ENCODE measurements at places on chromosomes 12 and 14. TPM values are rescaled to one million over a fixed set of nuclear protein-coding genes. Genes with fewer than 3 reads are reported as not detected.

Gene FAM161B
- total RNA-seq = 1.6 TPM

Gene KRT71
- not detected for total RNA-seq

Gene SLC41A2
- 1.3 TPM for total RNA-seq

Gene MYF5
- total RNA-seq = not detected

Gene AKAP6
- total RNA-seq = 4.4 TPM

Gene SLC38A6
- 3.4 TPM for total RNA-seq

Gene NEDD1
- total RNA-seq = 11.2 TPM

Gene TXNRD1
- 8.7 TPM for total RNA-seq

Gene HOXC10
- 0.64 TPM for total RNA-seq

Gene ASPG
- 59.2 TPM for total RNA-seq

Gene SERPINA10
- not detected for total RNA-seq

Gene ATP5F1B
- 674 TPM for total RNA-seq

Gene CYP46A1
- total RNA-seq = not detected

Gene MSI1
- total RNA-seq = 0.28 TPM

Gene KRT78
- total RNA-seq = 291 TPM

Gene RDH12
- total RNA-seq = 30.9 TPM

Gene ARHGEF25
- 1.5 TPM for total RNA-seq

Gene ANKS1B
- 2.8 TPM for total RNA-seq

Gene TBX3
- total RNA-seq = 2.4 TPM

Gene KRT79
- total RNA-seq = 0.32 TPM

Gene NANOG
- 0.52 TPM for total RNA-seq

Gene CCDC197
- not detected for total RNA-seq

Gene AMDHD1
- 0.44 TPM for total RNA-seq

Gene CCT2
- 114 TPM for total RNA-seq

Gene PAX9
- 83.6 TPM for total RNA-seq

Gene ITGB7
- 7.0 TPM for total RNA-seq

Gene DEGS2
- 51.5 TPM for total RNA-seq

Gene BCAT1
- 8.9 TPM for total RNA-seq

Gene ALG10
- total RNA-seq = 5.7 TPM

Gene SERPINA1
- total RNA-seq = 4.3 TPM

Gene MTHFD1
- 76.0 TPM for total RNA-seq

Gene SERPINA3
- total RNA-seq = 22.9 TPM

Gene CLEC14A
- total RNA-seq = 4.1 TPM

Gene ACOT6
- total RNA-seq = not detected

Gene NUAK1
- total RNA-seq = 1.7 TPM

Gene SLCO1C1
- total RNA-seq = 0.20 TPM

Gene DCN
- total RNA-seq = 57.4 TPM

Gene P2RX7
- total RNA-seq = 4.1 TPM

Gene DPPA3
- not detected for total RNA-seq

Gene RND1
- total RNA-seq = 2.6 TPM

Gene C14orf180
- total RNA-seq = not detected

Gene SMCO2
- total RNA-seq = 0.76 TPM

Gene DPF3
- 1.1 TPM for total RNA-seq

Gene TSHR
- not detected for total RNA-seq

Gene DNAI7
- not detected for total RNA-seq

Gene CACNA2D4
- total RNA-seq = 1.1 TPM

Gene CABP1
- 0.16 TPM for total RNA-seq

Gene RIMBP2
- total RNA-seq = 2.3 TPM

Gene COCH
- total RNA-seq = 0.12 TPM

Gene FBXO33
- total RNA-seq = 4.1 TPM

Gene CACNA1C
- total RNA-seq = 1.1 TPM

Gene PLCZ1
- total RNA-seq = not detected
